ENCODE measurements at places on chromosomes 12 and 14. TPM values are rescaled to one million over a fixed set of nuclear protein-coding genes. Genes with fewer than 3 reads are reported as not detected.

IAPP gene
- polyA plus RNA-seq = not detected

APOF gene
- 0.11 TPM for polyA plus RNA-seq

CLEC2A gene
- 4.1 TPM for polyA plus RNA-seq

MDM1 gene
- polyA plus RNA-seq = 11.6 TPM

TMTC2 gene
- polyA plus RNA-seq = 23.9 TPM

POTEM gene
- not detected for polyA plus RNA-seq

OASL gene
- not detected for polyA plus RNA-seq

RNF212B gene
- polyA plus RNA-seq = 0.63 TPM

ZFHX2 gene
- polyA plus RNA-seq = 4.0 TPM

ITGB7 gene
- polyA plus RNA-seq = 0.31 TPM

DNA sequence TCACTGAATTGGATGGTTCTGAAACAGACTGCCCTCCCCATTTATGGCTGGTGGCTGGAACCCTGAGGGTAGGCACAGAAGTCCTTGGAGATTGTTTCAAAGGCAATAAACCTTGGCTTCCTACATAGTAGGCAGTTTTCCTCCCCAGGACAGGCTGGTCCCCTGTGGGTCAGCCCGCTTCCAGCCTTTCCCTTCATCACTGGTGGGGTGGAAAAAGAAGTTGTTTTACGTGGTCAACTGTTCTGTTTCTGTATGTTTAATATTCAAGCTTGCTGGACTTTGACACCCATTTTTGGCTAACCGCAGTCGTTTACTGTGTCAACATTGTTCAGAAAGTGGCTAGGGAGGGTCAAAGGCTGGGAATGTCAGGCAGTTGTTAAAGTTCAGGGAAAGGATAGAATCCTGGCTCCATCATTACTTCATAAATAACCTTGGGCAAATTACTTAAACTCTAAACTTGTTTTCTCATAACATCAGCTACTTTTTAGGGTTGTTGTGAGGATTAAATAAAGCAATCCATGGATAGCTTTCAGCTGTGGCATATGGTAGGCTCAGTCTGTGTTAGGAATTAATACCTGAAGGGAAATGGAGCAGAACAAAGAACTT is 2.4 kb downstream of the KLHDC2 start:
- no peak for DNase-seq

DNA sequence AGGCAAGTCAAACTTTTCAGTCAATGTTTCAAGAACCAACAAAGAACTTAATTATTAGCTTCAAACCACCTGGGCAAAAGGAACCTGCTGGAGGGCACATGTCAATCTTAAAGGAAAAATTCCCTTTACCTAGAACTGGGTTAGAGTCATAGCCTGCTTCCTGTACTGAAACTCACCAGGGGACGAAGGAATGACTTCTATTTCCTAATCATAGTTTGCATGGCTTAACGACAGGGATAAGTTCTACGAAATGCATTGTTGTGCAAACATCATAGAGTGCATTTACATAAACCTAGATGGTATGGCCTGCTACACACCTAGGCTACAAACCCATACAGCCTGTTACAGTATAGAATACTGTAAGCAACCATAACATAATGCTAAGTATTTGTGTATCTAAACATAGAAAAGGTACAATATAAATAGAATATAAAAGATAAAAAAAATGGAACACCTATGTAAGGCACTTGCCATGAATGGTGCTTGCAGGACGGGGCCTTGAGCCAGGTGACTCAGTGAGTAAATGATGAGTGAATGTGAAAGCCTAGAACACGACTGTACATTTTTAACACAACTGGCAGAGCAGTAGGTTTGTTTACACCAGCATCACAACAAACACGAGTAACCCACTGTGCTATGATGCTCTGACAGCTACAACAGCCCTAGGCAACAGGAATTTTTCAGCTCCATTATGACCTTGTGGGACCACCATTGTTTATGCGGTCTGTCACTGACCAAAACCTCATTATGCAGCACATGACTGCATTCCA is 234.9 kb upstream of the CAND1 start:
- DNase-seq = no peak

- DNase-seq = peak; percentile 70
Measured at GRCh38 chr12:110745542-110746284, 3.0 kb upstream of the PPP1CC start.

- DNase-seq = no peak
Measured at GRCh38 chr12:3352230-3352629, 138.8 kb upstream of the PRMT8 start.

DNA sequence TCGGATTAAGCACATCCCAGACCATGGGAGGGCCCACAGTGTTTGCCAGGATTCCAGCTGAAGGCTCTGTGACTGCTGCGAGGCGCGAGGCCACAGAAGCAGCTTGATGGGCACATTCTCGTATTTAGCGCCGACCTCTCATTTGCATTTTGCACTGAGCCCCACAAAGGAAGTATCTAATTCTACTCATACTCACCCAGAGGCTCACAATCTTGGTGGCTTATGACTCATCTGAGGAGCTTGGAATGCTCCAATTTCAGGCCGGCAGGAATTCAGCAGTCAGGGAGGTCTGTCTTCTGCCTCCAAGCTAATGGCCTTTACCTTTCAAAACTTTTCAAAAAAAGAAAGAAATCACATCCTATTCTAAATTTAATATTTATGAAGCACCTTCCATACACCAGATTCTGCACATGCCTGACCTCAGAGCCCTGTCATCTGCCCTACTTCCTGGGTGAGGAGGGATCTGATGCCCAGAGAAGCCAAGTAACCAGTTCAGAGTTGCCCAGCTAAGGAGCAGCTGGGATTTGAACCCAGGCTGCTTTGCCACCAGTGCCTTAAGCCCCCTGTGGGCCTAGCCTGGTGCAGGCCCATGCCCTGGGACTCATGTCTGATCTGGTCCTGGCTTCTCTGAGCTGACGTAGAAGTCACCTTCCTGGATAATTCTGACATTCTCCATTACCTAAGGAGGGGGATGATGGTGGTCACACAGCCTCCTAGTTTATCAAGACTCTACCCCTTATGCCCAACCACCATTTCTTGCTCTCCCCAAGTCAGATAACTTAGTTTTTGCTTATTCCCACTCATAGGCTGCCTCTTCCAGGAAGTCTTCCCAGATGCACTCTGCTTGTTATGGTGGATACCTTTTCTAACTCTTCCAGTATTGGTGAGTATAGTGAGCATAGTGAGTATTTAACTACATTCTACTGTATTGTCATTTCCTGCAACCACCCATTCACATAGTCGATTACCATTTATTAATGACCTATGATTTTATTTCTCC is 198.9 kb downstream of the RBM19 start:
- DNase-seq = no peak

- DNase-seq = no peak
Measured at GRCh38 chr12:1496162-1496900, 98.0 kb downstream of the FBXL14 start.

DNA sequence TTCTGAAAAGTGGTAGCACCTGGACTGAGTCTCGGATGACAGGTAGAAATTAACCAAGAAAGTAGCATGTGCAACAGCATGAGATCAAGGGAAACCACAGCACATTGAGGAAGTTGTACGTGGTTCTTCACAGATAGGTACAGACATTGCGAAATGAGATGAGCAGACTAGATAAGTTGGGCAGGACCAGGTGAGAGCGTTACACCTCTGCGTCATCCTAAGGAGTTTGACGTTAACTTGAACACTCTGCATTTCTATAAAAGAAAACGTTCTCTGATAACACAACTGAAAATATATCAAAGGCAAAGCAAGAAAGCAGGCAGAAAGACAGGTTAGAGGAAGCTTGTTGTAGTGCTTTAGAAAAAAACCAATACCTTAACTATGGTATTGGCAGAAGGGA is 98.5 kb upstream of the RASSF8 start:
- DNase-seq = no peak

DNA sequence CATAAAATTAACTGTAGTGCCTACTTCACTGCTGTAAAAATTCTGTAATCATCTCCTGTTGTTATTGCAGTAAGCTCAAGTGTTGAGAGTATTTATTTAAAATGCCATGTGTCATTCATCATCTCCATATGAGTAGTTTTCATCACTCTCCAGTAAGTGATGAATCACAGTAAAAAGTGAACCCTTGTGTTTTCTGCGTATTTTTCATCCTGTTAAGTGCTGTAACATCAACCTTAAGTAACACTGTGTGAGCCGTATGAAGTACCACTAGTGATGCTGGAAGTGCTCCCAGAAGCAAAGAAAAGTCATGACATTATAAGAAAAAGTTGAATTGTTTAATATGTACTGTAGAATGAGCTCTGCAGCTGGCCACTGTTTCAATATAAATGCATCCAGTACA is 55.4 kb downstream of the SLCO1B3 start:
- no peak for DNase-seq

DNA sequence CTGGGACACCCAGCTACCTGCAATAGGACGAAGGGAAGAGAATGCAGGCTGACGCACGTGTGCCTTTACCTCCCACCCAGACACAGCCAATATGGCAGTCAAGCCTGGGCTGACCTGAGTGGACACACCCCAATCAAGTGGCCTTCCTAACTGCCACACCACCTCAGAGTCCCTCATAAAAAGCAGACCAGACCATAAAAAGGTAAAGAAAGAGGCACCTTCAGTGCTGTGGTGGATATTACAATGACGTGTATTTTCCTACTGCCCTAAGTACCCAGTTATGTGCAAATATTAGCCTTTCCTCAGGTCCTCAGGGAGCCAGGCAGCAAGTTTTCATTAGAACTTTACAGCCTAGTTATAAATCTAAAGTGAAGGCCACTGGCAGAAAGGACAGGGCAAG is 75.8 kb downstream of the KCNK10 start:
- no peak for DNase-seq

DNA sequence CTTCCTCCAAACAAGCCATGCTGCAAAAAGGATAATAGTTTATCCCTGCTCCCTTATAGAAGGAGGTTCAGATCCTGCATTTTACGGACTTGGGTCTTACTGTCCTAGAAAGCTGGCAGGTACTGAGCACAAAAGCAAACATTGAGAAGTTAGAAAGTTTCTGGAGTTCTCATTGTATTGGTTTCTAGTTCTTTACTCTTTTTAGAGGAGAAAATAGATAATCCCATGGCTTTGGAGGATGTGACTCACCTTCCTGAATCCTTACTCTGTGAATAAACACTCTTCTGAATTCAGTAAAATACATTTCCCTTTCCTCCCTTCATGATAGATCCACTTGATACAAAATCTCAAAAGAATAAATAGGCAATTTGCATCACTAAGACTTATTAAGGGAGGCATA is 188.9 kb downstream of the NPAS3 start:
- DNase-seq = no peak

- no peak for DNase-seq
Measured at GRCh38 chr14:96002498-96002884, 36.7 kb upstream of the C14orf132 start.

DNA sequence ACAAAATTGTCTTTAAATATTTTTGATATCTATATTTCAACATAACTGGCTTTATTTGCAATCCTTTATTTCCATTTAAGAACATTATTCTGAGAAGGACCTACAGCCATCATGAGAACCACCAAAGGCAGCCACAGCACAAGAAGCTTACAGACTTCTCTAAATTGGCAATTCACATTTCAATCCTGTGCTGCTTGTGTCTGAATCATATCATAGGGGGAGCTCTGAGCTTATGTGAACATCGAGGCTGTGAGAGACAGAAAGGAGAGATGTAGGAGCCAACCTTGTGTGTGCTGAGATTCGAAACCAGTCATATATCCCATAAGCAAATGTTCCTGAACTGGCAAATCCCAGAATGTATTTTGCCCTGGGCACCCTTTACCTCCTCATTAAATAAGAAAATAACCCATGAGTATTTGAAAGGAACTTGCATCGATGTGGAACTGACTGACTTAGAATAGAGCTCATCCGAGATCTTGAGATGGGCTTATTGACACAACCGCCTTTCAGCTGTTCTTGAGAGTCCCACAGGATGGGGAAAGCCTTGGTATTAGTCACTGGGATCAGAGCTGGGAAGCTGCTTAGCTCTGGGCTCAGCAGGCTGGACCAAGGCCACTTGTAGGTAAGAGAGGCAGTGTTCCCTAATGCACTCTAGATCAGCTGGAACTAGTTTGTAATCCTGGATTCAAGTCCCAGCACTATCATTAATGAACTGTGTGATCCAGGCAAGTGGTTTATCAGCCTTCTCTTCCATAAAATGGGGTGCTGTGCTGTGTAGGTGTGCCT is 329.8 kb downstream of the CACNA1C start:
- DNase-seq = no peak

- no peak for DNase-seq
Measured at GRCh38 chr14:57735276-57735675, 130.6 kb downstream of the SLC35F4 start.

DNA sequence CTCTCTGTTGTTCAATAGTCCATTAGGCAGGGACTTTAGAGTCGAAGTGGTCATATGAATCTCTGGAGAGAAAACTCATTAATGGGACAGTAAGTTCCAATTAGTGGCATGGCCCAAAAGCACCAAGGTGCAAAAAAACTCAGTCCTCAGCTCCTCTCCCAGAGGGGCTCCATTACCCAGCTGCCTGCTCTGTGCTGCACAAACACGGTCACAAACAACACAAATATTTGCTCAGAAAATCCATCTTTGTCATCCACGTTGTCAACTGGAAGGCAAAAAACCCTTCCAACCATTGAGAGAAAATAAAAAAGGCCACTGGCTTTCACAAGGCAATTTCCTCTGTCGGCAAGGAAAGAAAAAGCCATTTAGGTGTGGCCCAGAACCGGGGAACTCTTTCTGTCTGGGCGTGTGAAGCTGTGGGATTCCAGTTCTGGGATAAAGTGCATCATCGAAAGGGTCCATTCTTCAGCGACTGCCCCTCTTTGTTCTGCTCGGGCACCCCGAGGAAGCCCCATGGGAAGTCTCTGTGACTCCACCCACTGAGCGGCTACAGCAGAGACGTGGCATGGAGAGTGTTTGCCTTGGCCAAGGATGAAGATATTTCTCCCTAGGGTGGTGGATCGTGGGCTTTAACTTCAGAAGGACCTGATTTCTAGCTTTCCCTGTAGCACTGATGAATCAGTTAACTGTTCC is 137.6 kb downstream of the VRK1 start:
- DNase-seq = no peak

- no peak for DNase-seq
Measured at GRCh38 chr12:78732481-78732880, 132.1 kb upstream of the SYT1 start.

- no peak for DNase-seq
Measured at GRCh38 chr12:6088921-6089747, 35.3 kb downstream of the VWF start.

GRCh38 chr14:104583424-104584306 is 4.1 kb downstream of the C14orf180 start:
- no peak for DNase-seq

GRCh38 chr14:36940476-36940875 is 231.9 kb downstream of the SLC25A21 start:
- no peak for DNase-seq

- DNase-seq = no peak
Measured at GRCh38 chr12:30090258-30090657, 306.5 kb upstream of the TMTC1 start.

GRCh38 chr12:116735084-116735483 is 2.8 kb downstream of the SPRING1 start:
- no peak for DNase-seq

DNA sequence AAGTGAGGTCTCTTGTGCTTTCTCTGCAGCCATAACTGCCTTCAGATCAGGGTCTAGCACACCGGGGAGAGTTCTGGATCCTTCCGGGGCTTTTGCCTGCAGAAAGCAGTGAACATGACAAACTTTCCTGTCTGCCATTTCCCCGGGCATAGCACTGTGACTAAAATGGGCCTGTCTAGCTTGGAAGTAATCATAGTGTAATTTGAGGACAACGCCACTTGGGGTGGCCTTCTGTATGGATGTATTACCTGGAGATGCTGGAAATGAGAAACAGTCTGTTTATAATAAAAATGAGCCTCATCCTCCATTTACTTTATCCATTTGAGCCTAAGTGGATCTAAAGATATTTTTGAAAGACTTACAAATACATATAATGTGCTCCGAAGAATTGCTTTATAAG is 453.7 kb downstream of the VRK1 start:
- no peak for DNase-seq
